ENCODE measurements at places on chromosomes 6 and 20. TPM values are rescaled to one million over a fixed set of nuclear protein-coding genes. Genes with fewer than 3 reads are reported as not detected.

DNA sequence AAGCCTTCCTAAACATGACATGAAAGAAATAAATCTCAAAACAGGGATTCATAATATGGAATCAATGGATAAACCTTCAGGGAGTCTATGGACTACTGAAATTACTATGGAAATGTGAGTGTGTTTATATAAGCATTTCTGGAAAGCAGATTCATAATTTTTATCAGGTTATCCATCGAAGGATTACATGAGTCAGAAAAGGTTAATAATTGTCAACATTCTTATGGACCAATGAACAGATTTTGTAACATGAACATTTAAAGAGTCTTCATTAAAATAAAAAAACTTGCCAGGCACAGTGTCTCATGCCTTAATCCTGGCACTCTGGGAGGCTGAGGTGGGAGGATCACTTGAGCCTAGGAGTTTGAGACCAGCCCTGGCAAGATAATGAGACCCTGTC, 84.8 kb downstream of the AHI1 start:
- no peak for DNase-seq

DNA sequence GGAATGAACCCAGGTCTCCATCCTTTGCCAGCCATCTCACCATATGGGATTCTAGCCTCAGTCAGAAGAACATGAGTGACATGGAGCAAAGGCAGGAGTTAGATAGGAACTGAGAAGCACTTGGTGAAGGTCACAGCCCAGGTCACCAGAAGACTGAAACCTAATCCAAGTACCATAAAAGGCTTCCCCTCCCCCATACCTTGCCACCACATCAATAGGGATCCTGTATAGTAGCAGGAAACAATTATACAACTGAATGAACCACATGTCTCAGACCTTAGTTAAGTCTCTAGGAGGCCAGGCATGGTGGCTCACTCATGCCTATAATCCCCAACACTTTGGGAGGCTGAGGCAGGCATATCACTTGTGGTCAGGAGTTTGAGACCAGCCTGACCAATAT, 49.6 kb downstream of the KIZ start:
- DNase-seq = no peak

DNA sequence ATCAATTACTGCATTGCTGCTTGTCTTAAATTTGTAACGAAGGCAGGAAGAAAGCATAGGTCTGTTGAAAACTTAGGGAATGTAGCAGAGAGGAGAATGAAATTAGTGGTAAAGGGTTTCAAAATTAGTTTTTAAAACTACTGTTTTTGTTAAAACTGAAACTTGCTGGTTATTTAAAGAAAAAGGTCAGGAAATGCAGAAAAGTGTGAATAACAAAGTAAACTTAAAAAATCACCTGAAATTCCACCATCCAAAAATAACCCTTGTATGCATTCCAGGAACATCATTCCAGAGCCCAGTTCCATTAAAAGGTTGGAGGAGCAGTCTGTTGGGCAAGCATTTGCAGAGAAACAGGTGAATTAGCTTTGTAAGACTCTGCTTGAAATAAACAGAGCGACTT, 3.1 kb upstream of the MOXD1 start:
- no peak for DNase-seq

DNA sequence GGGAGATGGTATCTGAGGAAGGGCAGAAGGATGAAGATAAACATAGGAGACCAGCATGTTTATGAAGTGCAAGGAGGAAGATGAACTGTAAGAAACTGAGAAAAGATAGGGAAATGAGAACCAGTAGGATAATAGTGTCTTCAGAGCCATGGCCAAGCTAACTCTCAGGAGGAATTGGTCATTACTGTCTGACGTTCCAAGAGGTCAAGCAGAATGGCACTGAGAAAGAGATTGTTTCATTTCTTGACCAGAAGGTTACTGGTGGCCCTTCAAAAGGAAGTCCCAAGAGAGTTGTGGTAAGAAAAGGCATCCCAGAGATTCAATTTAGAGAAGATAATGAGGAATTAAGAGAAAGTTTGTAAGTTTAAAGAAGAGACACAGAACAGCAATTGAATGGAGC, 47.5 kb downstream of the EYA4 start:
- no peak for DNase-seq

GRCh38 chr20:47139934-47140535, 216.5 kb downstream of the ZMYND8 start:
- DNase-seq = no peak

- no peak for DNase-seq
Observed at GRCh38 chr6:90978046-90978445, 391.2 kb upstream of the MAP3K7 start.

DNA sequence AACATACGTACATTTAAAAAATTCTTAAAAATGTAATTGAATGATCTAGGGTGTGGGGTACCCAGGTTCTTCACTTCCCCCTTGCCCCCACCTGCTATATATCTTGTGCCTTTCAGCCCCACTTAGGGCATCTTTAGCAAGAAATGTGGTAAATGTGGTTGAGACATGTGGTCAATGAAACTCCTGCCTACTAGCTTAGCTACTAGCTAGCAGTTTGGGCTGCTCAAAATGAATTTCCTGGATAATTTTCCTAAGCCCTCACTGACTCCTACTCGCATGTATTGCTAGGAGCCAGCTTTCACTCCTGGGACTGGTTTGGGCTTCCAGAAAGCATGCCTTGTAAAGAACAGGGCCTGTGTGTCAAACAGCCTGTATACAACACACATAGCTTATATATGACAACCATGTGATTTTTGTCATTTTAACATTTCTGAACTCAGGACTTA, 257.3 kb downstream of the ATXN1 start:
- DNase-seq = no peak

DNA sequence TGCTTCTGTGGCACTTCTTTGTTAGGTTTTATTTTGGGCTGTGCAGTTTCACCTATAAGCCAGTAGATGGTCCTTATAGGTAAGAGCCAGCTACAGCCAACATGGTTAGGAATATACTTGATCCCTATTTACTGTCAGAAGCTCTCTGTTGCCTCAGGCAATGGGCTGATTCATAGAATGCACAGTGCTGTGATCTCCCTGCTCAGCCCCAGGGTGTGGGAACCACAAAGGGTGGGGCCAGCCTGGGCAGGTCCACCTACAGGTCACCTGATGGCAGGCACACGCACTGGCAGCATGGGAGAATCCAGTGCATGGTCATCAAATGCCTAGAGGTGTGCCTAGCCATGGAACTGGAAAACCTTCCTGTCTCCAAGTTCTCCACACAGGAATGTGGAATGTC, 191.9 kb downstream of the MOXD1 start:
- DNase-seq = no peak

- no peak for DNase-seq
Observed at GRCh38 chr20:33703498-33704137, 16.5 kb downstream of the PXMP4 start.

DNA sequence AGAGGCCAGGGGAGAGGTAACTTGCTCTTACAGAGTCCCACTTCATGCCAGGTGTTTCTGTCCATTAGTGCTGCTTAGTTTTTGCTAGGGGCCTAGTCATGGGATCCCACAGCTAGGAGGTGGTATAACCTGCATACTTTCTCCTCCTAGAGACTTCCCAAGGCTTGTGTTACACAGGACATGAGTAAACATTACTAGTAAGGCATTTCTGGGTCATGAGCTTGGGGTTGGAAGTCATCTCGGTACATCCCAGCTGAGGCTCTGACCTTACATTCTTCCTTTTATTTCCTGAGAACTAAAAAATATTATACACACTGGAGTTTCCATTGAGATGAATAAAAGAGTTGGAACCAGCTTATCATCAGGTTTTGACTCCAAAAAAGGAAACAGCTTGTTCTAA, 20.9 kb upstream of the PNPLA1 start:
- no peak for DNase-seq

DNA sequence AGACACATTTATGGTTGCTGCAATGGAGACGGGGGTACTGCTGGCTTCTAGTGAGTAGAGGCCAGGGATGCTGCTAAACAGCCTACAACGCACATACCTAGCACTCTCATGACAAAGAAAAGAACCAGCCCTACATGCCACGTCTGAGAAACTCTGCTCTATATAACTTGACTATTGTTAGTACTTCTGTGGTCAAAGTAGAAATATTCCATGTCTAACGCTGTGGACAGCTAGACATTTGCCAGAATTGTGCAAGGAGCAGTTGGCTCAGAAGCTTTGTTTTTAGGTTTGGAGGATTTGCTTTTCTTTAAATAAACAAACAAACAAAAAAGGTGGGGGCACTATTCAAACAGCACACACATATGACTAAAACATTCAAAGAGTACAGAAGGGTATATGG, 20.5 kb downstream of the UBE2V1 start:
- no peak for DNase-seq

GRCh38 chr6:24504287-24504648, 9.5 kb downstream of the ALDH5A1 start:
- DNase-seq = no peak

DNA sequence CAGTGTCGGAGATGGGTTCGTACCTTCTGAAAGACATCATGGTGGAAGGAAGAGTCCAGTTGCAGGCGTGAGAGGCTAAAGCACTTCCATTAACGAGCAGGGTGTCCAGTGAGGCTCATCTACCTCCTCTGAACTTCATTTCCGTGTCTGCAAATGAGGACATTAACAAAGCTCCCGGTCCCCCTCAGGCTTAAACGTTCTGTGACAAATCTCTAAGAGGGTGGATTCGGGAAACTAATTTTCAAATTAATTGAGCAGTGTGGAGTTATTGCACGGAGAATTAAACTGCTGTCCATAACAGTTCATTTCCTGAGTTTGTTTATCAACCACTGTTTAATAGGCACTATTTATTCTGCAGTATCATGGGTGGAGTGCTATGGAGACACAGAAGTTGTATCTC, 68.2 kb downstream of the TRMT6 start:
- no peak for DNase-seq

- DNase-seq = no peak
Observed at GRCh38 chr6:137968455-137968804, 101.4 kb downstream of the TNFAIP3 start.

GRCh38 chr20:21513181-21513663, 642 bp downstream of the NKX2-2 start:
- no peak for DNase-seq

DNA sequence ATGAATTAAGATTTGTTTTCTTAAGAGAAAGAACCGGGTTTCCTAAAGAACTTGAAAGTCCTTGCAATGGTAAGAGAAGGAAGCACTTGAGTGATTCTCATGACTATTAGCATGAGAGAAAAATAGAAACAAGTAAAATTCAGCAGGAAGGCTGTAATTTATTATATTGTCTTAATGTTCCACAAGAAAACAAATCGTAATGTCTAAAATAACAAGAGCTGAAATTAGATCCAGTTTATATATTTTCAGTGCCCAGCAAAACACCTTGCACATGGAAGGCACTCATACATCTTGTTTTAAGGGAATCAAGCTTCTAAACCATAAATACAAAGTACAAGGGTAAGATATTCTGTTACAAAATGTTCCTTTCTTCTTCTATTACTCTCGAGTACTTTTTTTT, 229.4 kb upstream of the PLN start:
- no peak for DNase-seq

The SIRPB1 gene
- 0.82 TPM for total RNA-seq

The OSER1 gene
- total RNA-seq = 35.2 TPM

The PRRT1 gene
- 0.27 TPM for total RNA-seq

The MYB gene
- 0.15 TPM for total RNA-seq

The LBP gene
- 0.25 TPM for total RNA-seq

The MYLIP gene
- 12.9 TPM for total RNA-seq

Measured in left ventricle myocardium superior (tissue), 1 donor.